ENCODE measurements at places on chromosomes 6 and 20.
A peak's percentile ranks its signal among the peaks of the same experiment; 100 is the strongest.

- peak; percentile 51 for DNase-seq
Observed at GRCh38 chr20:57546956-57547649, 13.8 kb upstream of the PCK1 start.

DNA sequence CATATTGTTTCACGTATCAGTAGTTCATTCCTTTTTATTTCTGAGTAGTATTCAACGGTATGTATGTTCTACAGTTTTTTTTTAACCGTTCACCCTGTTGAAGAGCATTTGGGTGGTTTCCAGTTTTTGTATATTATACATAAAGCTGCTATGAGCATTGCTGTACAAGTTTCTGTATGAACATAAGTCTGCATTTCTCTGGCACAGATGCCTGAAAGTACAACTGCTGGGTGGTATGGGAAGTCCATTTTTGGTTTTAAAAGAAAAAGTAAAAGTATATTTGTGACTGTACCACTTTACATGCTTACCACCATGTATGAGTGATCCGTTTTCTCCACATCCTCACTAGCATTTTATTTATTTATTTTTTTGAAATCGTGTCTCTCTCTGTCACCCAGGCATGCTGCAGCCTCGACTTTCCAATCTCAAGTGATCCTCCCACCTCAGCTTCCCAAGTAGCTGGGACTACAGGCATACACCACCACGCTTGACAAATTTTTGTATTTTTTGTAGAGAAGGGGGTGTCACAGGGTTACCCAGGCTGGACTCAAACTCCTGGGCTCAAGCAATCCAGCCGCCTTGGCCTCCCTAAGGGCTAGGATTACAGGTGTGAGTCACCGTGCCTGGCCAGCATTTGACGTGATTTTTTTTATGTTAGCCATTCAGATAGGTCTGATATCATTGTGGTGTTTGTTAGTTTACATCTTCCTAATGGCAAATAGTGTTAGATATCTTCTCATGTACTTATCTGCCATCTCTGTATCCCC is 11.0 kb upstream of the SIM1 start:
- no peak for DNase-seq

GRCh38 chr6:65524232-65524631 is 182.8 kb downstream of the EYS start:
- no peak for DNase-seq

- DNase-seq: no peak
Observed at GRCh38 chr6:39441986-39442385, 119.5 kb upstream of the KCNK16 start.

DNA sequence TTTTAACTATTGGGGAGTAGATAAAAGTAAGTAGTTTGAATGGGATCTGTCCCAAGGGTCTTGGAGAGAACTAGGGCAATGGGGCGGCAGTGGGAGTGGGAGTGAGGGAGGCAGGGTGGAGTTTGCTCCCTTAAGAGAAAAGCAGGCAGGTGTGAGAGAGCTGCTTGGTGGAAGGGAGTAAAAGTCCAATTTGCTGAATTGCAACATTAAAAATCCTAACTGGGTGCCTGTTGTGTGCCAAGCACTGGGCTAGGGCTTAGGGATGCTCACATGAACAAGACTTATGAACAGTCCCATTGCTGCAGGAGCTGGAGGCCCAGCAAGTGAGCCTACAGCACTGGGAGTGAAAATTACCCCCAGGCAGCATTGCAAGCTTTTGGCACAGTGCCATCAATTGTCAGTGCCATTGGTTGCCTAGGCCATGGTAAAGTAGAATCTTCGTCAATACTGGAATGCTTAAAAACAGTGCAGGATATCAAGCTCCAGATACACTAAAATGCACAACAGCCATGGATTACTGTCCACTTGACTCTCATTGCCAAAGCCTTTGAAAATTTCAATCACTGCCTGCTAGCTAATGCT is 277.7 kb upstream of the JARID2 start:
- DNase-seq: no peak

GRCh38 chr6:82277686-82278085 is 30.1 kb upstream of the IBTK start:
- no peak for DNase-seq

DNA sequence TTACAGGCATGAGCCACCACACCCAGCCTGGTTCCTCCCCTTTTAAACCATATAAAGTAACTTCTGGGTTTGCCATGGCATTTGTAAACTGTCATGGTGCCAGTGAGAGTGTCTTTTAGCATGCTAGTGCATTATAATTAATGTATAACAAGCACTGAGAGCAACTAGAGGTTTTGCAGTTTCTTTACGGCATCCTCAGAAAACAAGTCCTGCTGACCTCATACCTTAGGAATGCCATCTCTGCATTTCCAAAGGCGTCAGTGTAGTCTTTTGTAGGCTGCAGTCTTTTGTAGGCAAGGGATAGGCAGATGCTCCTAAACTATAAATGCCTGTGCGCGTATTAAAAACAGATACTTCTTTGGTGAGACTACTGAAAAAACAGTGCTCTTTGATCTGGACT is 75.0 kb upstream of the EZR start:
- DNase-seq: no peak

DNA sequence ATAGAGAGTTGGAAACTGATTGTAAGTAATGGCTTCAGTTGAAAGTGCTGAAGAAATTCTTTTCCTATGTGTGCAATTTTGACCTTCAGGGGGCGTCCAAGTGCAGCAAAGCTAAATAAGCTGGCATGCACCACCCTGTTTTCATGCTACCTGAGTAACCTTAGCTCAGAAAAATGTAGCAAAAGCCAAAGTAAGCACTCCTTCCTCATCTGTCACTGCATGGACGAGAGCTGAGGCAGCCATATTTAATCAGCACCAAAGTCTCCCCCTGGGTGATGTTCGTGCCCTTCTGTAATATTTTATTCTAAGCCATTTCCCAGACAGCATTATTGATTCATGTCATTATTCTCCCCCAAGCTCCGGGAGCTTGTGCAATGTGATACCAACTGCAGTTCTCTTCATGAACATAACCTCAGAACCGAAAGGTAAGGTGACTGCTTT is 123.1 kb downstream of the RPS12 start:
- DNase-seq: peak; percentile 33

DNA sequence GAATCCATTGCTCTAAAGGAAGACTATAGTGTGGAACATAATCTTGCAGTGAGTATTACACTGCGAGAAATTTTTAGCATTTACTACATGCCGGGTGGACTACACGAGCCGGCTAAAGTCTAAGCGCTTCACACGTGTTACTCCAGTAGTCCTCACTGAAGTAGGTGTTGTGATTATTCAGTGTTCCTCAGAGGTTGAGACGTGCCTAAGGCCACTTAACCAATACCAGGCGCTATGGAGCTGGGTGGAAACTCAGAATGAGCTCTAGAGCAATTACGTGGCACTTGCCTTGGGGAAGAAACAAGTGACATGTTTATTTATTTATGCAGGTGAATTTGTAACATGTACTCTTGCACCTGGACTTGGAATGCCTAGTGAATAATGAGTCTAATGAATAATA is 46.4 kb downstream of the SASH1 start:
- DNase-seq: no peak

- DNase-seq: no peak
Observed at GRCh38 chr6:43826730-43827129, 56.7 kb downstream of the VEGFA start.

DNA sequence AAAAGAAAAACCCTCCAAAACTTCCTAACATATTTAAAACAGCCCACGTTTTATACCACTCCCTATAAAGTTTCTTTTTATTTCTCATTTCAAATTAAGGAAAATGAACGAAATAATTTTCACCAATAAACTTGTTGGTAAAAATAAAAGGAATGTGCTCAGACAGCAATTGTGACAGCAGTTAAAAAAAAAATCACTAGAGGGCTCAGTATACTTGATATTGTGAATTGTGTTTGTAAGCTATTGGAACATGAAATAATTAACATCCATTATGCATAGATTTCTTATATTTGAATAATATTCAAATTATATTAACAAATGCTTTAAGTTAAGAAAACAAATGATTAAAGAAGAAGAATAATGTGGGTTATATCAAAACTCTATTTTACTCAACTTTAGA is 105.5 kb downstream of the ASCC3 start:
- no peak for DNase-seq

GRCh38 chr6:79993012-79993910 is 11.2 kb upstream of the TTK start:
- DNase-seq: no peak

DNA sequence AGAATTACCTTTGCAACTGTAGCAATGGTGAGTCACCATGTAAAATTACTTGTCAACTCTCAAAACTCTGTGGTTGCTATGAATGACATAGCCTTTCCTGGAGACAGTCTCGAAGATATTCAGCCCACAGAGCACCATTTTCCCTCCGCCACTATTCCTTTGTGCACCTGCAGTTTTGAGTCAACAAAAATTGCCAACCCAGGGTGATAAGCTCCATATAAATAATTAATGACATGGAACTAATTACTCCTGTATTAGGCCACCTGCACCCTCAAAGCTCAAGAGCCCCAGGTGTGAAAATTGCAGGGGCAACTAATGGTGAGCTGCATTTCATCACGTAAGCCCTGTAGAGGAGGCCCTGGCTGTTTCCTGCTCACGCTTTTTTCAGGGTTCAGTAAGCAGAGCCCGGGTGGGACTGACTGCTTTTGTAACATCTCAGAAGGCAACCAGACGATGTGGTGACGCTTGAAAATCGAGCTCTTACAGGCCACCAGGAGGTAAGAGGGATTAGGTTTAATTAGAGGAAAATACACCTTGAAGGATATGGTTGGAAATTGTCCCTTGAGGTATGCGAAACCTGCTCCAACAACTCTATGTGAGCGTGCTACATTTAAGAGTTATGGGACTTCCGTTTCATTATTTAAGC is 70.8 kb downstream of the BMP2 start:
- DNase-seq: no peak

DNA sequence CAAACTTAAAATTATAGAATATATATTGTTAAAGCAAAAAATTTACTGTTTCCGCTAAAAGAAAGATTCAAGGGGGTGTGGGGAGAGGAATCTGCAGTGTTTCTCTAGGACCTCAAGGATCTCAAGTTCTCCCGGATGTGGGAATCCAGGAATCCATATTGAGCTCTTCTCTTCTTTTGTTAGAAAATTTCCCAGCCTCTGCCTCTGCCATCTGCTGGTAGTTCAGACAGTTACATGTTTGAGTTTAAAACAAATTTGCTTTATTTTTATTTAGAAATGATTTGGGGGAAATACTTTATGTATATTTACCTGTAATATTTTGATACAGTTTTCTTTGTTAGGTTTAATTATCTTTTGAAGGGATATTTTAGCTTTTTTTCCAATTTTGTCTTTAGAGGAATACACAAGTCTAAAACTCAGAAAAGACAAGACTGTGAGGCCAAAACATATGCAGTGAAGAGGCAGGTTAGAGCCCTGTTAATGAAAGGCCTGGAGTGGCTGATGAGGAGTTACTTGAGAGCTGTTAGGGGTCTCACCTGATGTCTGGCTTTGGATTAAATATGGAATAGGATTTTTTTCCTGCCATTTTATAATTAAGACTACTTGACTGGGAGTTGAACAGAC is 268.8 kb downstream of the ARID1B start:
- DNase-seq: peak; percentile 77

GRCh38 chr6:45351667-45352066 is 23.5 kb downstream of the RUNX2 start:
- no peak for DNase-seq

- no peak for DNase-seq
Observed at GRCh38 chr20:37711001-37711400, 17.2 kb downstream of the CTNNBL1 start.

DNA sequence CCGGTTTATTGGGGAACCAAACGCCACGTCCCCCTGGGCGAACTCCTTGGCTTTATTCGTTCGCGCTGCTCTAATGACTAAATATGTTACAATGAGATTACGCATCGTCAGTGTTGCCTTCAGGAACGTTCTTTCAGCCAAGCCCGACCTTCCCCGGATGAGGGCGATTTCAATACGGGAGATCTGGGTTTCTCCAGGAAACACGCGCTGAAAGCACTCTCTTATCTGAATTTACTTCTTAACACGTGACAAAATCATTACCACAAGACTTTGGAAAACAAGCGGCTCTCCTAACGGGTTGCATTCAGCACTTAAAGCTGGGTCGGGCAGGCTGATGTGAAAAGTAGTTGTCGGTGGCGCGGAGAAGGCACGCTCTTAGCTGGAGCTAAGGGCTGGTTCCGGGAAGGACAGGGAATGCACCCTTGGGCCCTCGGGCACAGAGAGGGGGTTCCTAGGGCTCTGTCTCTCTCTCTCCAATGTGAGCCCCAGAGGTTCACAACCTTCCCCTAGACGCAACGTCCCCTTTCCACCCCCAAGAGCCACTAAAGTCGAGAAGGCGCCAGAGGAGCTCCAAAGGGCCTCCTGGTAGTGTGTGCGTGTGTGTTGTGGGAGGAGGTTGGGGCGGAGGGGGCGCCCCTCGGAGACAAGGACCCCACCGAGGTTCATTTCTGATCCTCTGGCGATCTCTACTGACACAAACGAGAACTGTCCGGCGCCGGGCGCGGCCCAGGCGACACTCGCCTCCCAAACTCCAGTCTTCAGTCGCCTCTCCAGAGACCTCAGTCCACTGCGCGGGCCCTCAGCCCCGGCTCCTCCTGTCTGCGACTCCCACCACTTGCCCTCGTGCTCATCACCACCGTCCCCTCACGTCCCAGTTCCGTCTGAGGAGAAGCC is 7.1 kb upstream of the NKX2-2 start:
- no peak for DNase-seq

GRCh38 chr20:57831326-57831992 is 121.6 kb upstream of the PMEPA1 start:
- DNase-seq: no peak
